Cerebellar nuclear complex (tissue), 1 donor: ENCODE measurements at places on chromosomes 5 and 9.

DNA sequence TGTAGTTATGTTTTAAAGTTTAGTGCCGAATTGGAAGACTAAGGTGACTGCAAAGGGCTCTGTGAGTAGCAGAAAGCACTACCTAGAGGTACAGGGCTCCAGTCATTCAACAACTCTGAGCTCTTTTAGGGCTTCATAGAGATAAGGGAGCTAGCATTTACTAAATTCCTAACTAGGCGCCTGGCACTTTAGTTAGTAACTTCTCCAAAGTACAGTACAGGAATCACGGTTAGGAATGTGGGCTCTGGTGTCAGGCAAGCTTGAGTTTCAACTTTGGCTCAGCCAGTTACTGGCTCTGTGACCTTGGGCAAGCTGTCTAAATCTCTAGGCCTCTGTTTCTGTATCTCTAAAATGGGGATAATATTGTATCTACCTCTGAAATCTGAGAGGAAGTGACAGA lies 115.3 kb downstream of the SLIT3 start:
- DNase-seq, result no peak

GRCh38 chr5:155834271-155834975 lies 492.5 kb upstream of the SGCD start:
- DNase-seq, result no peak

- DNase-seq, result no peak
Observed at GRCh38 chr9:120399940-120400339, 180.0 kb downstream of the CDK5RAP2 start.

DNA sequence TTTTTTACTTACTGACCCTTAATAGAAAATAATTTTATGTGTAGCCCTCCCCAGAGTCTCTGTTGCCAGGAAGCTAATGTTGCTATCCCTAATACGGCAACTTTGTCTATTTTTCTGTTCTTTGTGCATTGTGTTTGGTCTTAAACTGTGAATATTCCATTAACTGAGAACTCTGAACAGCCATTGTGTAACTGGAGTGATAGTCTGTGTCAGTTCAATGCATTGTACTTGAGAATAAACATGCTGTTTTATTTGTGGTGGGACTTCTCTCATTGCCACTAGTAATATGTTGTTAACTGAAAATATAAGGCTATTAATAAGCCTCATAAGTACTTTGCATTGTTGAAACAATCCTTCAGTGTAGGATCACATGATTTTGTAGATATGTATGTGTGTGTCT lies 278.3 kb upstream of the DMRT1 start:
- no peak for DNase-seq

- DNase-seq, result no peak
Observed at GRCh38 chr9:18490641-18491370, 16.9 kb downstream of the ADAMTSL1 start.

DNA sequence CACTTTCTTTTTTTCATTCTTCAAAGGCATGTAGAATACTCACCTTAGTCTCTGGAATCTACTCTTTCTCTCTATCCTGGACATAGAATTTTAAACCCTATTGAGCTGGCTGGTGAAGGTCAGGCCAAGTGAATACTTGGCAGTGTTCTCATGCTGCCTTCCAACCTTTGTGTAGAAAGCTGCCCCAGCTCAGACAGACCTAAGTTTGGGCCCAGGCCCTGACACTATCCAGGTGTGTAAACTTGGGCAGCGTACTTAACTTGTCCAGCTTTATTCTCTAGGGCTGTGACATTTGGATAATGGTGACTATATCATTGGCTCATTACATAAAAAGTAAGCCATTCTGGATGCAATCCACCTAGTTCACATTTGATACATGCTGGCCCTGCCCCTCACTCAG lies 298.3 kb downstream of the IRX1 start:
- DNase-seq, result no peak

DNA sequence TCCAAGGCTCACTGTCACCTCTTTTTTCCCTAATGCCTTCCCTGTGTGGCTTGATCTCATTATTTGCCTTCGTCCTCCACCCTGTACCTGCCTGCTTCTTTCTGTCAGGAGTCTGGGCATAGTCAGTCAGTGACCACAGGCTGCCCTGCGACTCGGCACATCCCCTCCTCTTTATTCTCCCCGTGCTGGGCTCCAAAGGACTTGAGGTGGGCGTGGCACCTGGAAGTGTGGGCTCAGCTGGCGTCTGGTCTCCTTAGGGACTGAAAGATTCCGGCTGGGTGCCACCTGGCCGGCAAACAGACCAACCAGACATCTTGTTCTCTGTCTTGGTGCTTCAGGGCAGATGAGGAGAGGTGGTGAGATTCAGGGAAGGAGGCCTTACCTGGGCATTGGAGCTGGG lies 29.6 kb upstream of the PRDM12 start:
- DNase-seq, result no peak

DNA sequence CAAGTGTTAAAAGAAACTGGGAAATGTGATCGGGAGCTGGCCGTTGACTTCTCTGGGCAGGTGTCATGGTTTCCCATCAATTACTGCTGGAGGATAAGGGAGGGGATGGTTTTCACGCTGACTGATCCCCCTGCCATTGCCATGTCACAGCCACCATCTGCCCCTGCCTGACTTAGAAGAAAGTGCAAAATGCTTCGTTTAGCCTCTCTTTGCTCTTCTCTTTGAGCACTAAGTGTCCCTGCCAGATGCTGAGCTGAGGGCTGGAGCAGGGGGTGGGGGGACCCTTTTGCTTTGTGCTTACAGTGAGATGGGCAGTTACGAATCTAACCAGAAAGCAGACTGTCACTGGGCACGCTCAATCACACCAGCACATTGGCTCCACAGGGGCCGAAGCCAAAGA lies 138.4 kb upstream of the ALDH1B1 start:
- no peak for DNase-seq

GRCh38 chr9:129007035-129007765 lies 20.9 kb downstream of the SH3GLB2 start:
- no peak for DNase-seq

- no peak for DNase-seq
Observed at GRCh38 chr9:113514061-113514460, 50.5 kb downstream of the RGS3 start.

DNA sequence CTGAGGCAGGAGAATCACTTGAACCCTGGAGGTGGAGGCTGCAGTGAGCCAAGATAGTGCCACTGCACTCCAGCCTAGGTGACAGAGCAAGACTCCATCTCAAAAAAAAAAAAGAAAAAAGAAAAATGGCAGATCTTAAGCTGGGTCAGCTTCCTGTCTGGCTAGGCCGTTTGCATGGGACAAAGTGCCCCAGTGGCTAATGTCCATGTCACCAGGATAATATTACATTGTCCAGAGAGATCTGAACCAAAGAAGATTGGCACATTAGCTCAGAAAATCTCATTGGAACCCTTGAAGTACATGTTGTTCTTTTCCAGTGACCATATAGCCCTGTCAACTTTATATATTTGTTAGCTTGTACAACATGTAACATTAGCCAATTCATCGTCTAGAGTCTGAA lies 59.2 kb upstream of the DAB2IP start:
- DNase-seq, result no peak

GRCh38 chr5:74570250-74570649 lies 70.3 kb downstream of the ENC1 start:
- DNase-seq, result no peak

DNA sequence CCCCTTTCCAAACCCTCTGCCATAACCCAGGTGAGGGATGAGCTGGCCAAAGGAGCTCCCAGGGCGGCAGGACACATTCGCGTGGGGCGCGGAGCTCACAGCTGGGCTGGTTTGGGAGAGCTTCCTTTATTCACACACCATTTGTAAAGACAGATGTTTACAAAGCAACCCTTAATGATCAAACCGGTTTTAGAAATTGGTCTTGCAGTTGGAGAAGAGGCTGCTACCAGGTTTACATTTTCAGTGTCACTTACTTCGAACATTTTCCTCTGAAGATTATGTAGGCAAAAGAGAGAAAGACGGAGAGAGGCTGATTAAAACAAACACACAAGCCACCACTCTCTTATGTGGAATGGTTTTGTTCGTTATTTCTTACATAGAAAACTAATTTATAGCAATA lies 648.7 kb downstream of the IRX1 start:
- no peak for DNase-seq

DNA sequence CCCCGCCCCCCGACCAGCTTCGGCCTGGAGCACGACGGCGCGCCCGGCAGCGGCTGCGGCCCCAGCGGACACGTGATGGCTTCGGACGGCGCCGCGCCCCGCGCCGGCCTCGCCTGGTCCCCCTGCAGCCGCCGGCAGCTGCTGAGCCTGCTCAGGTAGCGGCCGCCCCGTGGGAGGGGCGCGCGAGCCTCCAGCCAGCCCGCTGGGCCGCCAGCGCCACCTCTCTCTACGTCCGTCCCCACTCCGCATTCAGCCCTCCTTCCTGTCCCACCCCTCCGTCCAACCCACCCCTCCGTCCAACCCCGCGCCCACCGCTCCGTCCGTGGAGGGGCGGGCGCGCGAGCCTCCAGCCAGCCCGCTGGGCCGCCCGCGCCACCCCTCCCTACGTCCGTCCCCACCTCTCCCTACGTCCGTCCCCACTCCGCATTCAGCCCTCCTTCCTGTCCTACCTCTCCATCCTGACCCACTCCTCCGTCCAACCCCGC lies 6.5 kb downstream of the ADAMTS13 start:
- DNase-seq, result no peak

- DNase-seq, result no peak
Observed at GRCh38 chr5:113581388-113581787, 67.9 kb downstream of the YTHDC2 start.

- no peak for DNase-seq
Observed at GRCh38 chr5:15597804-15598203, 97.8 kb downstream of the FBXL7 start.

GRCh38 chr5:94736498-94736897 lies 118.0 kb downstream of the SLF1 start:
- no peak for DNase-seq

DNA sequence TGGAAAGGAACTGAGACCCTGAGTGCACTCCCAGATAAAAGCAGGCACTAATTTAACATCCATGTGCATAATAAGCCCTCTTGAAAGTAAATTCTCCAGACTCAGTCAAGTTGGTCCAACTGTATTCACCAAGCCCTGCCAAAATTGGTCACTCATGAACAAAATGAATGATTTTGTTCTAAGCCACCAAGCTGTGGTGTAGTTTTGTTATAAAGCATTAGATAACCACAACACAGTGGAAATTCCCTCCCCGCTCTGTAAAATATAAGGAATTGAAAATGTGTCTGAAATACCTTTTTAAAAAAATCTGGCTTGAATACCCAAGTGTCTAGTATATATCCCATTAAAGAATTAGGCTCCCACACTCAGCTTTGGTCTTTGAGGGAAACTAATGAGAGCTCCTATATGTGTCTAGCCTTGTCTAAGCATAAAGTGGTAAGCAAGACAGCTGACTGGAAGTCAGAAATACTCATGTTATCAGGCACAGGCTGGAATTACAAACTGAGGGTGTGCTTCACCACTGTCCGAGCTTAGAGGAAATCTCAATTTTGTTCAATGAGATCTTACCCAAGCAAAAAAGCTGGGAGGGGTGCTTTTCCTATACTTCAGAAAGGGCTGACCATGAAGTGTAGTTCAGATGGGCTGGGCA lies 33.2 kb downstream of the IDNK start:
- no peak for DNase-seq

DNA sequence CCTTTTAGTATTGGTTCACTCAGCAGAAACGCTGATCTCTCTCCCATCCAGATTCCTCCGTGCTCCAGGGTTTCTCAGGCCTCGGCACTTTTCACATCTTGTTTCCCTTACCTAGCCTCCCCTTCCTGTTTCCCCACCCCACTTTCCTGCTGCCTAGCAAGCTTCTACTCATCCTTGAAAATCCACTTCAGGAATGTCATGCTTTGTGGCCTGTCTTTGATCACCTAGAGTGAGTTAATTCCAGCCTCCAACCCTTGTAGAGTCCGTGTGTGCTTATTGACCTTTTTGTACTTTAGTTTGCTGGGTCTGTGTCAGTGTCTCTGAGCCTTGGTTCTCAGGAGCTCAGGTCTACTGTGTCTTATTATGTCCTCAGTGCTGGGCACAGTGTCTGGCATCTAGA lies 116.6 kb downstream of the AOPEP start:
- no peak for DNase-seq

DNA sequence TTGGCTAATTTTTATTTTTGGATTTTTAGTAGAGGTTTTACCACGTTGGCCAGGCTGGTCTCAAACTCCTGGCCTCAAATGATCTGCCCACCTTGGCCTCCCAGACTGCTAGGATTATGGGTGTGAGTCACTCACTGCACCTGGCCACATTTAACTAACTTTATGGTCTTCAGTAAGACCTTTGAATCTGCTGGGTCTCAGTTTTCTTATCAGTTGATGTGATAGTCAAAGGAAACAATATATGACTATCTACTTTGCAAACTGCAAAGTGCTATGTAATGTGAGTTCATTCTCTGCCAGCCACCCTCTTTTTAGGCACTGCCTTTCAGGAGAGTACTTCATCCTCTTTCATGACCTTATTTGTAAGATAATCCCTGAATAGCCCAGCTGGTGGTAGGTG lies 474.7 kb downstream of the PDE4D start:
- no peak for DNase-seq

DNA sequence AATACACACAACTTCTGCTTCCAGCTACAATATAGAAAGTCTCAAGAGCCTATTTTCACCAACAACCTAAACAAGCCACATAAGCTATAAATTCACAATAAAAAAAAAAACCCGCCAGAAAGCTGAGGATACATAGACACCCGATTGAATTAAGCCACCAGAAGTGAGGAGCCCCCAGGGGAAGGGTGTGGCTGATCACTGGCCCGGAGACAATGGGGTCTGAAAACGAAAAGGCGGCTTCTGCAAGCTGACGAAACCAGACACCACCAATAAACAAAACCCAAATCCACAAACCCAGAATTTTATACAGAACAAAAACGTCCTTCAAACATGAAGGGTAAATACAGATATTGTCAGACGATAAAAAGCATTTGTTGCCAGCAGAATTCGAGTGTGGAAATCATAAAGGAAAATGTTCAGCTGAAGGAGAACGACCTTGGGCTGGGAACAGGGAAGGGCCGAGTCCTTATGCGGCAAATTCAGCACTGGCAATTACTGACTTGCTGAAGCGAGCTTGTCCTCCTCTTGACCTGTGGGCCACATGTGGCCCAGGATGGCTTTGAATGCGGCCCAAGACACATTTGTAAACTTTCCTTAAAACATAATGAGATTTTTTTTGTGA lies 39.6 kb upstream of the CEP72 start:
- no peak for DNase-seq

GRCh38 chr5:490116-491106 lies 33.8 kb downstream of the SLC9A3 start:
- no peak for DNase-seq

DNA sequence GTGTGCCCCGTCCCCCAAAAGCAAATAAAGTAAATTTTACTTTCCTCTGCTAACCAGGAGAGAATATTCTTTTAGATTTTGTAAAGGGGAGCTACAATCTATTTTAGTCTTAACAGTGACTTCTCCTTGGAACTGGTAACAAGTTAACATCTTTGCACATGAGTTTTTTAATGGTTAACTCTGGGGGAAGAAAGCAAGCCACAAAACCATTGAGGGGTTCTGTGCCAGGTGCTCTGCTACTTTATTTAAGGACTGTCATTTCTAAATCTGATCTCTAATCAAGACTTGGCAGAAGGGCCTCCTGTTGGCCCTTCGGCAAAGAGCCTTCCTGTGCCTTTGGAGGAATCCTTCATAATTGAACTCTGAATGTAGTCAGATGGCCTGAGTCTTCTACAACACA lies 153.4 kb downstream of the SLC12A2 start:
- no peak for DNase-seq
